ENCODE measurements at places on chromosomes 3 and 15.

DNA sequence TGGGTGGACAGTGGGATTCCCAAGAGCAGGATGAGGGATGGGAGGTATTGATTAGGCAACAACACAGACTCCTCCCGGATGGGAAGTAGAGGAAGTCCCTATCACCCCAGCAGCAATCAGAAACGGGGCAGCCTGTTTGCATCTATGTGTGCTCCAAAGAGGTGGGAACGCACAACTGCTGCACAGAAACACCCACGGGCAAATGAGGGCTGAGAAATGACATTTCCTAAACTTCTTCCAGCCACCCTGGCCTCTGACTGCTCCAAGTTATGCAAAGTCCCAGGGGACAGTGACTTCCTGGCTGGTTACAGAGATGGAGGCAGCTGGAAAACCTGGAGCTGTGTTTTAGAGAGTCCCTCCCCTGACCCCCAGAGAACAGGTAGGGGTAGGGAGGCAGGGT, 42.6 kb downstream of the HCN4 start:
- no peak for DNase-seq

DNA sequence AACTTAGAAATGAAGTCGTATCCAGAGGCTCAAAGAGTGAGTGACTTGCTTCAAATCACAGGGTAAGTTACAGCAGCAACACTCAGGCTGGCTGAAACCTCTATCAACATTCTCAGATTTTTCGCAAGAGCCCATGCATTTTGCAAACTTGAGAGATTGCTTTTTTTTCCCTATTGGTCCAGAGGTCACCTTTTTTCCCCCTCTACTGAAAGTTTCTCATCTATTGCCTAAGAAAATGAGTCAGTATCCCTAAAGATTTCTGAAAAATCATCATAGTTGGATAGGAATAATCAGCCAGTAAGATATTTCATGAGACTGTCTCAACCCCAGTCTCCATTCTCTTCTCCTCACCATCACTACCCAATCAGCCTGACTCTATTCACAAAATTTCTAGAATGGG, 410.6 kb downstream of the FOXP1 start:
- DNase-seq = no peak

DNA sequence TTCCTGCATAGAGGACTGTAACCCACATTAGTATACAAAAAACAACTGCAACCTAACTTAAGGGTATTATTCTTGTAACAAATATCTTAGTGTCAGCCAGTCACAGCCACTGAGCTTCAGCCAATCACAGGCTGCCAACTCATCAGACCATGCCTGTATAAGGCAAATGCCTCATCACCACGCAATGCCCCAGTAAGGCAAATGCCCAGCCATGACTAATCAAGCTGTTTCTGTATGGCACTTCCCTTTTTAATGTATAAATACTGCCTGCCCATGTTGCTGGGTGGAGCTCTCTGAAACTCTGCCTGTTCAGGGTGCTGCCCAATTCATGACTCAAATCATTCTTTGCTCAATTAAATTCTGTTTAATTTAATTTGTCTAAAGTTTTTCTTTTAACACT, 18.4 kb upstream of the GABRA5 start:
- no peak for DNase-seq

DNA sequence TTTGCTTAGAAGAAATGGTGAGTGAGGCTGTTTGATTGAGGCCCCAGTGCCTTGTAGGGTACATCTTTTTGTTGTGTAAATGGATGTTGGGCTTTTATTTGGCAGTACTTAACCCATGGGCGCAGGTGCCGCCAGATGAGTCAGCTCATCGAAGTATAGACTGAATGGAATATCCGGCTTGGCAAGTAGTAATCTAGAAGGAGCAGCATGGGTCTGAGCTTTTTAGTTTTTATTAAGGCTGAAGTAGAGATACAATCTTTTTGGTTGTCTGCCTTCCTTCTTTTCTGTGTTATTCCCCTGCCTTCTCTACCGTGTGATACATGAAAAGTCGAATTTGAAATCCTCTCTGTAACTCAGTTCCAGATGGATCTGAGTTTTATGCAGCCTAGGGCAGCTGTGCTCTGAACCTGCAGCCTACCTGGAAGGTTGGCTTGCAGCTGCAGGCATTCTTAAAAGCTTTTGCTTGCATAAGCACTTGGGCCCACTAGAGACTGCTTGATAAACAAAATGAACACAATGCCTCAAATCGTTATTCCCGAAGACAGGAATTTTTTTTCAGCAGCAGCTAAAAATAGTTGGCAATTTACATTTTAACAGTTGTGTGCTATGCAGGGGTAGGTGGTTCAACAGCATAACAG, 177.5 kb upstream of the CGNL1 start:
- DNase-seq = no peak

DNA sequence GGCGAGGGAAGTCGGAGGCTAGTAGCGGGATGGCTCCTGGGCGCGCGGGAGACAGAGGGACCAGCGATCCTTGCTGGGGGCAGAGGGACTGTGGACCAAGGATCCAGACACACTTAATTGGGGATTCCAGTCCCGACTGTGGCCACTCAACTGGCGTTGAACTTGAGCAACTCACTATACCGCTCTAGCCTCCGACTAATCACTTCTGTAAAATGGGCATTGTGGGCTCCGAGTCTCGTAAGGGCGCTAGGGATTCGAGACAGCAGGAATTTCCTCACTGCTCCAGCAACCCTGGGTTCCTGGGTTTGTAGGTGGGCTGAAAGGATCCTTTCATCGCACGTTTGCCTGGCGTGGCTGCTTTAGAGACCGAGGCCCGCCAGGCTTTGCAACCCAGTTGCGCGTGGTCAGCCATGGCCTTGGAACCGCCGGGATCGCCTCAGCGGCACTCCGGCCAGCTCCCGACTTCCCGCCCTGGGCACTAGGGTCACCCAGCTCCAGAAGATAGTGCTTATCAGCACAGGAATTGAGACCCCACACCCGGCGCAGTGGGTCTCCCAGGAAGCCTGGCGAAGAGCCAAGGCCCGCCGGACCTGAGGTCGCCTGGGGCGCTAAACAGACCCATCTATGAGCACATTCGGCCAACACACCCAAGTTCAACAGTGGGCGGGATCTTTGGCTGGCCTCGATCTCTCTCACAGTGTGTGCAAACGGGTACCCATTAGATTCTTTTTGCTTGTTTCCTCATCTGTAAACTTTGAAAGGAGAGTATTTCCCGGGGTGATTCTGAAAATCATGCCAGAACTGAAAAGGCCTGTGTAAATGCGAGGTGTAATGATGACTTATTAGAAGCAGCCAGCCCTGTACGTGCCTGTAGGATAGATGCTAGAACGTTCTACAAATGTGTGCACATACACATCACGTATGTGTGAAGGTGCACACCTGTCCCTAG, 9.9 kb downstream of the FOXL2 start:
- no peak for DNase-seq

- no peak for DNase-seq
Measured at GRCh38 chr3:114333923-114334240, 40.1 kb downstream of the TIGIT start.

DNA sequence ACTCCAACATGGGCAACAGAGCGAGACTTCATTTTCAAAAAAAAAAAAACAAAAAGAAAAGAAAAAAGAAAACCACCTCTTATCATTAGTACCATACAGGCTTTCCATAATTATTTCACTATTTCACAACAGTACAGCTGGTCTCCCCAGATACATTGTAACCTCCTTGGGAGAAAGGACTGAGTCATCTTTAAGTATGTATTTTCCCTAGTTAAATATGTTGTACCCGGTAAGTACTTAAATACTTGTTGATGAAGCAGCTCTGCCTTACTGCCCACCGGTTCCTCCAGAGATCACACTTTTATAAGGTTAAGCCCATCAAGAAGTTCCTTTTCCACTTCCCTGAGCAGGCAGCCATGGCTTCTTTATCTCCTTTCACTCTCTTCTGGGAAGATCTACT, 789.5 kb upstream of the CFAP20DC start:
- DNase-seq = no peak

DNA sequence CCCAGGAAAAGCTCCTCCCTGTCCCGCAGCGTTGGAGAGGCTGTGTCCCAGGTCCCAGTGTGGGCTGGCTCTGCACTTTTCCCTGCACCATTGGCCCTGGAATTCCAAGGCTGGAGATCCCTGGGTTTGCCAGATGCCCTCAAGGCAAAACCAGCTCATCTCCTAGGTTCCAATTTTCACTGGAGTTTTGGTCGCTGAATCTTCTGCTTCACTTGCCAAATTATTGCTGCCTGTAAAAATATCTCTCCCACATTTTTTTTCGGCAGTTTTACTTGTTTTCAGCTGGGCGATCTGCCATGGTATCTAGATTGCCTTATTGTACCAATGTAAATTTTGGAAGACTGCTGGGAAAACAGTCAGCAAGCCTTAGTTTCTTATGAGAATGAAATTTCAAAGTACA, 150.9 kb upstream of the ATP10A start:
- no peak for DNase-seq
